Activated T-helper 1 cell treated with Interleukin-2 at 50 U/mL for 16 hours (primary cell): ENCODE measurements at places on chromosomes 5 and 9.

GRCh38 chr9:23774266-23774665 lies 51.8 kb downstream of the ELAVL2 start:
- no peak for DNase-seq

DNA sequence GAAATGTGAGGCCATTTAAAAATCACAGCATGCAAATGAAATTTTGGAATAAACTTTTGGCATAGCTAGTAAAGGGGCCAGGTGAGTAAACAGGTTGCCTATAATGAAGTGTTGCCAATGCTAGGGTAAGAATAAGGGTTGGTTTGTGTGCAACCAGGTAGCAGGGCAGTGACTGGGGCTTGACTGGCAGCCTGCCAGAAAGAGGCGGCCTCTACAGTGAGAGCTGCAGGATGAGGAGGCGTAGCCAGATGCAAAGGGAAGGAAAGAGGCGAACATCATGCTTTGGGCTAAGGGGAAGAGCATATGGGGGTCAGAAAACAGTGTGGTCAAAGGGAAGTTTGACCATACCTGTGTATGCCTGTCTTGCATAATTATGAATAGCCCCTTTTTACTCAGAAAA lies 70.6 kb downstream of the MAST4 start:
- DNase-seq: no peak

DNA sequence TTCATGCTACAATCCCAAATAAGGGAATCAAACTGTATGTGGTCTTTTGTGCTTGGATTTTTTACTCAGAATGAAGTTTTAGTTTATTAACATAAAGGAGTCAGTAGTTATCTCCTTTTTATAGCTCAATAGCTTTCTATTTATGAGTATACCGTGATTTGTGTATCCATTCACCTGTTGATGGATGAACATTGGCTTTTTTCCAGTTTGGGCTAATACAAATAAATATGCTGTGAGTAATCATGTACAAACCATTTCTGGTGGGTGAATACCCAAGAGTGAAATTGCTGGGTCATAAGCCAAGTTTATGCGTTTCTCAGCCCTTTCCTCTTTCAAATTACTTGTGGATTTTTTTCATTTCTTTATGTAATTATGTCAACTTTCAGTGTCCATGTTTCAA lies 395.3 kb downstream of the OSTF1 start:
- DNase-seq: no peak

DNA sequence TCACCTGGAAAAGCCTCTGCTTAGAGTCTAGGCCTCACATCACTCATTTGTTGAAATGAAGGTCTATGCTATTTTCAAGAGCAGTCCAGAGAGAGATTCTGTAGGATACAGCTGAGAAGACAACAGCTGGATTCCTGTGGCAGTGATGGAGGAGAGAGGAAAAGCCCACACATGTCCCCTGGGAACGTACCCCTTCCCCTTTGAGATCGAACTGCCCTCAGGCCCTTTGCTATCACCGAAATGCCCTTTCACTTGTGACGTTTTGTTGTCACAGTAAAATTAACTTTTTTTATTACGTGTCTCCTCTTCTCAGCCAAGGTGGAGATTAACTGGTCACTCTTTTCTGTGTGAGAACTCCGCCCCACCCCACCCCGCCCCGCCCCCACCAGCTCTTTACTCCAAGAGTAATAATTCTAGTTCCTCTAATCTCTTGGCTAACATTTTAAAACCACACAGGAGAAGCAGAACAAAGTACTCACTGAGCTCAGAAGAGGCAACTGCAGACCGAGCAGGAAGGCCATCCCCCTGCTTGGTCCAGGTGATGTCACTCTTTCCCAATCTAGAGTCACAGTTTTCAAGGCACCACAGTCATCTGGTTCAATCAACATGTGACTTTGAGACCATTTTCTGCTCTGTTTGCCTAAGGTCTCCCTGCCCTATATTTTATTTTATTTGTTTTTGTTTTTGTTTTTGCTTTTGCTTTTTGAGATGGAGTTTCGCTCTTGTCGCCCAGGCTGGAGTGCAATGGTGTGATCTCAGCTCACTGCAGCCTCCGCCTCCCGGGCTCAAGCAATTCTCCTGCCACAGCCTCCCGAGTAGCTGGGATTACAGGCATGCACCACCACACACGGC lies 105.6 kb downstream of the SUSD1 start:
- no peak for DNase-seq

- DNase-seq: no peak
Measured at GRCh38 chr9:97418880-97419279, 7.0 kb downstream of the TDRD7 start.

DNA sequence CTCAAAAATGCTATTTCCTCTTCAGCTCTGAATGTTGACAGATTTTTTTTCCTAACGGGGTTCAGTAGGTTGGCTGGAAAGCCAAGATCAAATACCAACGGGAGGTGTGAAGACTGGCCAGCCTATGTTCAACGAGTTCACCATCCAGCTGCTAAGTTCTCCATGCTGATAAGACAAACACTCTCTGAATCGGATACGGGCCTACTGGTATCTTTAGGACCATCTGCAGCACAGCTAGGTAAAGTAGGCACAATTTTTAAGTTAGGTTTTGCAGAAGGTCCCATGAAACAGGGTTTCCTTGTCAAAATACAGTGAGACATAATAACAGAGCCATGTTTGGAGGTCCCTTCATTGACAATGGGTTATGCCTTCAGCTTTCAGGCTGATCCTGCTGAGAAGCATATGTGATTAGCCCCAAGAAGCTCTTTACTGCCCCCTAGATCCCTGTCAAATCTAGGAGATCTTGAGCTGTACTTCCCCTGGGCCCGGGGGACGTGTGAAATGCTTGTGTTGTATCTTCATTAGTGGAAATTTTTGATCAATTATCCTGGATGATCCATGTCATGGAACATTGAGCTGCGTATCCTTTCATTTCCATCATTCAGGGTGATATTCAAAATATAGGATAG lies 60.6 kb downstream of the PGM5 start:
- DNase-seq: no peak

DNA sequence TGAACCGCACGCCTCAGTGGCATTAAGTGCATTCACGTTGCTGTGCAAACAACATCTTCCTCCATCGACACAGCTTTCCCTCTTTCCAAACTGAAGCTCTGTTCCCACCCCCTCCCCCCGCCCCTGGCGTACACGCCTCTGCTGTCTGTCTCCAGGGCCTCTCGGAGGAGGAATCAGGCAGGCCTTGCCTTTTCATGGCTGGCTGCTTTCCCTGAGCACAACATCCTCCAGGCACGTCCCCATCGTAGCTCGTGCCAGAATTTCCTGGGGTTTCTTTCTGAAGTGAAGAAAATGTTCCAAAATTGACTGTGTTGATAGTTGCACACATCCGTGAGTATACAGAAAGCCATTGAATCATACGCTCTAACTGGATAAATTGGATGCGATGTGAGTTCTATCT lies 22.3 kb upstream of the TMEM250 start:
- DNase-seq: no peak

DNA sequence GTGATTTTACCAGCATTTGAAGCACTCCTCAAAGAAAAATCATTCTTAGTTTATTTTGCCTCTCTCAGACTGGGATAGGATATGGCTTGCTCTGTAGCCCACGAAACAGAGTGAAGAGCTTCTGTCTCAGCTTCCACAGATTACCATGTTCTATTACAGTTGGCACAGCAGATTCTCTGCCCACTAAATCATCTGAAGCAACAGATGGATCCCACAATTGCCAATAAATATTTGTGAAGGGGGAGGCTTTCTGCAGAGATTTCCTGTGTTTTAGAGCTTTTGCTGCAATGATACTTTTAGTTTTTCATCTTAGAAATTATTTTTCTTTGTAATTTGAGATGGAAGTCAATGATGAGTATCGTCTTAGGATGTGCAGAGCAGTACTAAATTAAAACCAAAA lies 12.3 kb upstream of the MAP3K1 start:
- no peak for DNase-seq

- no peak for DNase-seq
Measured at GRCh38 chr5:176166427-176166826, 71.8 kb upstream of the SIMC1 start.

DNA sequence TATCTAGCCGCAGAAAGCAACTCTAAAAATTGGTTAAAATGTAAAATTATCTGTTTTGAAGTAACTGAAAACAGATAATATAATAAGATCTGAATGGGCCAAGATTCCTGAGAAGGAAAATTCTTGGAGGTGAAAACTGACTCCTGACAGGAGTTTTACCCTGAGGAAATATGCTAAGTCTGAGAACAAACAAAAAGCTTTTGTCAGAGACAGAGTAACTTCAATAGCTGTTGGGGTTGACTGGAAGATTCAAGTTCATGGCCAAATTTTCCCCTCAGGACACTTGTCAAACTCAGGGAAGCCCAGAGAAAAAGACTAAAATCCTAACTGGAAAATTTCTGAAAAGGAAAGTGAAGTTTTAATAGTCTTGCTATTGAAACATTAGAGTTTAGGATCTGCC lies 5.7 kb downstream of the PCDHB4 start:
- DNase-seq: no peak
